ENCODE measurements at places on chromosomes 4 and X.

GRCh38 chr4:66300336-66300934 lies 630.1 kb upstream of the EPHA5 start:
- no peak overlapping the region for H3K27ac ChIP-seq
- no peak for ATAC-seq
- H3K27me3 ChIP-seq = no peaks in the 10 kb centered on the region
- no peak overlapping the region for H3K4me3 ChIP-seq

DNA sequence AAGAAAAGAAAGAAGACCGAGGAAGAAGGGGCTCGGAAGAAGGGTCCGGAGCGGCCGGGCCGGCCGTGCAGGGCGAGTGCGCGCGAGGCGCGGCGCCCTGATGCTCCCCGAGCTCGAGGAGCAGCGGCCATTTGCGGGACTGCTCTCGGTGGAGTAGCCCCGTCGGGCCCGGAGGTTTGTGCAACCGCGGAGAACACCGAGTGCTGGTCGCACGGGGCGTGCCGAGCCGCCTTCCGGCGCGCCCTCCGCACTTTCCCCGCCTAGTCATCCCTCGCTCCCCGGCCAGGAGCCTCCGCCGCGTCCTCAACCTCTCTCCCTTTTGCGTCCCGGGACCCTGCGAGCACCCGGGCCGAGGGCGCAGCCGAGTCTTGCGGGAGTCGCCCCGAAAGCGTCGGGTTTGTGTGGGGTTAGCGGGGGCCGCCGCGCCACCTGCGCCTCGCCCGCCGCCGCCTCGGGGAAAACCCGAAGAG lies 127.4 kb downstream of the LAS1L start:
- H3K36me3 ChIP-seq = peaks cover 9% of the 10 kb centered on the region
- no peak overlapping the region for H3K27ac ChIP-seq
- ATAC-seq = no peak
- H3K27me3 ChIP-seq = peaks cover 27% of the 10 kb centered on the region
- no peaks in the 10 kb centered on the region for H3K4me1 ChIP-seq

GRCh38 chr4:32697281-32697814 lies 1977.2 kb downstream of the PCDH7 start:
- H3K4me1 ChIP-seq = no peaks in the 10 kb centered on the region
- no peak overlapping the region for H3K4me3 ChIP-seq
- H3K36me3 ChIP-seq = no peaks in the 10 kb centered on the region
- H3K27ac ChIP-seq = no peak overlapping the region

DNA sequence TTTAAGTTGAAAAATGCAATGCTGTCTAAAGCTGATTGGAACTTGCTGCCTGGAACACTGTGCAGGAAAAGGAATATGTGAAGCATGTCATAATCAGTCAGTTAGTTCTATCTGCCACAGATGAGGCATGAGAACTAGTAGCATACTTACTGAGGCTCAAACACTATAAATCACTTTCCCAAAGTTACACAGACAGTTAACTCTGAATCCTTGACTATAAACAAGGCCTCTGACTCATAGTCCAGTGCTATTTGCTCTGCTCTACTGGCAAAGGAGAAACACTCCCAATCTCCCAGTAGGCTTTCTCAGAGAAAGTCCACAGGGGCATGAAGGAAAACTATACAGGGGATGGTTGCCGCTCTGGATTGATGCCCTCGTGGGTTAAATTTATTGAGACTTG lies 2078.4 kb upstream of the TENM3 start:
- no peaks in the 10 kb centered on the region for H3K36me3 ChIP-seq
- no peak overlapping the region for H3K4me3 ChIP-seq
- H3K4me1 ChIP-seq = no peaks in the 10 kb centered on the region
- no peak for ATAC-seq

GRCh38 chr4:88814043-88814617 lies 116.5 kb upstream of the NAP1L5 start:
- ATAC-seq = no peak
- H3K4me1 ChIP-seq = peaks cover 20% of the 10 kb centered on the region
- no peaks in the 10 kb centered on the region for H3K27me3 ChIP-seq
- H3K27ac ChIP-seq = no peak overlapping the region

DNA sequence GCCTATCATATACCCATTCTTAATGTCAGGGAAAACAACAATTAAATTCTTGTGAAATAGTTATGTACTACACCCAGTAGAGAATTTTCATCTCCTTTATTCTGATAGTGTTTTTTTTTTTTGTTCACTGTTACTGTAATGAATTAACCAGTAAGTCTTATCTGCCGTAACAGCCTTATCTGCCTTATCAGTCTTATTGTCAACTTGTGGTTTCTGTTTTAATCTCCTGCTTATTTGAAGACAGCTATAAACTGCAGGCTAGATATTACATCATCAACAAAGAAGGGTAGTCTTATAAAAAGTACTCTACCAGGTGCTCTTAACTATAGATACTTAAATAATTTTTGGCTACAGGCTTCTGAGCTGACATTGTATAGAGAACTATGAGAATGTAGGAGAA lies 79.5 kb downstream of the MAGEB5 start:
- no peak overlapping the region for H3K4me3 ChIP-seq
- H3K27ac ChIP-seq = no peak overlapping the region
- H3K4me1 ChIP-seq = no peaks in the 10 kb centered on the region
- no peaks in the 10 kb centered on the region for H3K27me3 ChIP-seq
- no peaks in the 10 kb centered on the region for H3K36me3 ChIP-seq

- ATAC-seq = no peak
- H3K4me1 ChIP-seq = no peaks in the 10 kb centered on the region
- no peak overlapping the region for H3K4me3 ChIP-seq
- H3K36me3 ChIP-seq = no peaks in the 10 kb centered on the region
- H3K27me3 ChIP-seq = peaks cover 3% of the 10 kb centered on the region
- no peak overlapping the region for H3K27ac ChIP-seq
Observed at GRCh38 chr4:10750714-10751113, 66.1 kb upstream of the CLNK start.

GRCh38 chrX:25144043-25144940 lies 128.5 kb upstream of the ARX start:
- no peak overlapping the region for H3K4me3 ChIP-seq
- H3K4me1 ChIP-seq = no peaks in the 10 kb centered on the region
- no peak overlapping the region for H3K27ac ChIP-seq
- H3K27me3 ChIP-seq = no peaks in the 10 kb centered on the region
- ATAC-seq = no peak

Data from activated T-helper 17 cell treated with anti-CD3 and anti-CD28 coated beads, Interleukin-2, amount 50 U/mL, for 72 hours (primary cell).